Stimulated activated CD4-positive, alpha-beta T cell treated with anti-CD3 and anti-CD28 coated beads, Interleukin-15, amount 100 ng/mL, for 1 hour (primary cell): ENCODE measurements at places on chromosomes 12 and 14.

- DNase-seq = no peak
These were observed 77.7 kb downstream of the ARF6 start for GRCh38 chr14:49970474-49971147.

DNA sequence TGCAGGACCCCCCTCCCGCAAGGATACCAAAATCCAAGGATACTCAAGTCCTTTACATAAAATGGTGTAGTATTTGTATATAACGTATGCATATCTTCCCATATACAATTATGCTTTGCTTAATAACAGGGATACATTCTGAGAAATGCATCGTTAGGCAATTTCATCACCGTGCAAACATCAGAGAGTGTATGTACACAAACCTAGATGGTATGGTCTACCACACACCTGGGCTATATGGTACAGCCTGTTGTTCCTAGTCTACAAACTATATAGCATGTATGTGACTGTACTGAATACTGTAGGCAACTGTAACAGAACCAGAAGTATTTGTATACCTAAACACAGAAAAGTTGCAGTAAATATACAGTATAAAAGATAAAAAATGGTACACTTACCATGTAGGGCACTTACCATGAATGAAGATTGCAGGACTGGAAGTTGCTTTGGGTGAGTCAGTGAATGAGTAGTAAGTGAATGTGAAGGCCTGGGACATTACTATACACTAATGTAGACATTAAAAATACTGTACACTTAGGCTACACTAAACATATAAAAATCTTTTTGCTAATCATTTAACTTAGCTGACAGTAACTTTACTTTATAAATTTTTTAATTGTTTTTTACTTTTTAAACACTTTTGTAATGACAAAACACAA is 141.1 kb downstream of the SLC41A2 start:
- no peak for DNase-seq

DNA sequence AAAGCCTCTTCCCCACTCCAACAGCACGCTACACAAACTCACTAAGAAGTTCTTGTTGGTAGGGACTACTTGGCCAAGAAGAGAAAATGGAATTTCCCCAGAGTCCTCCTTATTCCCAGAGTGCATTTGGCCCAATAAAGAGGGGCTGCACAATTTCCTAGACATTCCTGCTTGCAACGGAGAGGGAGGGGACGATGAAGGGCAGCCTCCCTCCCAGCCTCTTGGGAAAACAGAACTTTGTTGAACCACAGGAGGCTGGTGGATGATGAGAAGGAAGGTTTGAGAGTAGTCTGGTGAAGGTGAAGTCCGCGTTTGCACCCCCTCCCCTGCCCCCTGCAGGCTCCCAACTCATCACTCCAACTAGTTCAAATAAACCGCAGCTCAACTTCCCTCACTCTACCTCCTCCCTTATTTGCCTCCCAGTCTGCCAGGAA is 19.1 kb upstream of the TBX3 start:
- no peak for DNase-seq

GRCh38 chr12:52073531-52074381 is 4.0 kb downstream of the ATG101 start:
- no peak for DNase-seq

- no peak for DNase-seq
These were observed 18.9 kb downstream of the ALDH2 start for GRCh38 chr12:111785651-111786050.

DNA sequence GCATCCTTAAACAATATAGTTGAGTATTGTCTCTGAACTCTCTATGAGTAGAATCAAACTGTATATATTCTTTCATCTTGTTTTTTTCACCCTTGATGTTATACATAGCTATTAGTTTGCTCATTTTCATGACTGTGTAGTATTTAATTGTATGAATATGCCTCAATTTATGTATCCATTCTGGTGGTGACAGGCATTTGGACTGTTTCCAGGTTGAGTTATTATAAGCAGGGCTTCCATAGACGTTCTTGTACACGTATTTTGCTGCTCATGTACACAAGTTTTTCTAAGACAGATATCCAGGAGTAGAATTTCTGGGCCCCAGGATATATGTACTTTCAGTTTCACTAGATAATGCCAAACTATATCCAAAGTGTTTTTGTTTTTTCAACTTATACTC is 211.4 kb downstream of the NTF3 start:
- no peak for DNase-seq

- no peak for DNase-seq
These were observed 340.2 kb downstream of the CACNA1C start for GRCh38 chr12:2393016-2393415.

DNA sequence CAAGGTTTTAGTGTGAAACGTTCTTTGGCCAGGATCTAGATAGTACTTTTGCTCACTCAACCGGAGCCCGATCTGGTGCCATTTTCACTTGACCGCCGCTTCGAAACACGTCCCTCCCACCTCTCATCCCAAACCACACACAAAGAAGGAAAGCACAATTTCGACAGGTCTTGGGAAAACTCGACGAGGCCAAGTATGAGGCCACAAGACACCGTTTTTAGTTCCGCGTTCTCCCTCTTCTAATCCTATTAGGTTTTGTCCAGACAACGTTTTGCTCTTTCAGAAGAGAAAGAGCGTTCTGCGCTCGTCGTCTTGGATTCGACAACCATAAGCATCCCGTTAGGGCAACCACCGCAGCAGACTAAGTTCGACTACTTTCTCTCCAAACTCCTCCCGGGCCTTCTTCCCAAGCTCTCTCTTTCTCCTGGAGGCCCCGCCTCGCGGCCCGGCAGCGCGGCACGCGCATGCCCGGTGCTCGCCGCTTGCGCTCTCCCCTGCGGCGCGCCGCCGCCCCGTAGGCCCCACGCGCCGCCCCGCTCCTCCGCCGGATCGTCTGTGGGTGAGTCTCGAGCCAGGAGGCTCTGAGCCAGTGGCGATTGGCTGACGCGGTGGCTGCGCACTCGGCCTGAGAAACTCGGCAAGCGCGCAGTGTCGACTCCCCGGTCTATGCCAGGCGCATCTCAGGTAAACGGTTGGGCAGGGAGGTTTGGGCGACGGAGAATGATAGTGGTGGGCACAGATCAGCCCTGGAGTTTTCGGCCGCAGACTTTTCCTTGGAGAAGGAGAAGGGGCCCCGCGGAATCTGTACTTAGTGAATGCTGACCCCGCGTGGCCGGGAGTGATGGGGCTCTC is at the start of gene MIPOL1:
MIPOL1 (plus strand) TSS at position 517 of the 852 bp plus-strand sequence. CDS start 49,952 bp downstream, outside the sequence.
- DNase-seq = no peak

GRCh38 chr12:8890313-8891085 is 23.8 kb upstream of the PHC1 start:
- peak; percentile 9 for DNase-seq

GRCh38 chr12:89701606-89702206 is 6.9 kb downstream of the ATP2B1 start:
- no peak for DNase-seq
